ENCODE measurements at places on chromosomes 6 and 20.

GRCh38 chr6:30726506-30727413 is 6.6 kb downstream of the TUBB start:
- no peak for DNase-seq

GRCh38 chr6:49299279-49299678 is 163.8 kb downstream of the MMUT start:
- no peak for DNase-seq

GRCh38 chr6:108850669-108851465 is 2.6 kb downstream of the ARMC2 start:
- DNase-seq, result no peak

- DNase-seq, result no peak
Measured at GRCh38 chr20:17798601-17799000, 98.8 kb downstream of the BANF2 start.

GRCh38 chr6:163983679-163984078 is 569.2 kb downstream of the QKI start:
- no peak for DNase-seq

GRCh38 chr20:2521369-2522305 is 12.9 kb upstream of the ZNF343 start:
- DNase-seq, result no peak

DNA sequence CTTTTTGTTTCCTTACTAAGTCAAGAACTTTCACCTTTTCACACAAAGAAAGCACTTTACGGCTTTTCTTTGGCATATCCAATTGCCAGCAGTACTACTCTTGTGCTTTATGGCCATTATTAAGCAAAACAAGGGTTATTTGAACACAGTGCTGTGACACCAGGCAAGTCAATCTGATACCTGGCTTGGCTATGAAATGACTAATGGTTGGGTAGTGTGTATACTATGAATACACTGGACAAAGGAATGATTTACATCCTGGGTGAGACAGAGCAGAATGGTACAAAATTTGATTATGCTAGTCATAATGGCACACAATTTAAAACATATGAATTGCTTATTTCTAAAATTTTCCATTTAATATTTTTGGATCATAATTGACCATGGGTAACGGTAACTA is 22.1 kb upstream of the ADGRF1 start:
- DNase-seq, result no peak

- DNase-seq, result no peak
Measured at GRCh38 chr6:131073577-131073976, 10.5 kb upstream of the EPB41L2 start.

DNA sequence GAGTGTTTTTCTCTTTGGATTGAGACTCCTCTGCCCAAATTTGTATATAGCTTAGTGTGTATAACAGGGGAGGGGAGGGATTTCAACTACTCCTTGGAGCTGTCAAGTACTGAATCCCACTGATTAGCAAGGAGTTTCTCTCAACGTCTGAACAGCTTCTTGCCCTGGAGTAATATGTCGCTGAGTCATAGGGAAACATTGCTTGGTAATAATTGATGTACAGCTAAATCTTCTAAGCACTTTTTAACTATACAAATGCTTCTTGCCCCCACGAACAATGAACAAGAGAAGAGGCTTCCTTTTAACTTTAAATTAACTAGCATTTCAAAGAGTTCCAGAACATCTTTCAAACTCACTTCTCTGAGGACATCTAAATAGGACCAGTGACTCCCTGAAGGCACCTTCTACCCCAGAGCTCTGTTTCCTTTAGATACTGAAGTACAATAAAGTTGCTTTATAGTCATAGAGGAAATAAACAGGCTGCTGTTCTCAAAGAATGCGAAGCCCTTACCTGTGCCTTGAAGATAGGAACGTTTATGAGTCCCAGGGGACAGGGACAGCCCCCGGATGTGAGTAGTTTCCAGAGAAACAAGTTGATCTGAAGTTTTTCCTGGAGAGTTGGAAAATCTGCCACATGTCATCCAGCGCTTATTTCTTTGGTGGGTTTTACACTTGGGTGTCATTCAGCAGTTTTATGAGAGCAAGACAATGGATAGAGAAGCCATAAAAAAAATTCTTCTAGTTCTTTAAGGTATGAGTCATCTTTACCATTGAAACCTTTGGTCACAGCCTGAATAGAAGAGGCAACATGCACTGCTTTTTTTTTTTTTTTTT is 462.5 kb upstream of the BTBD3 start:
- peak; percentile 36 for DNase-seq

GRCh38 chr6:45702849-45703739 is 312.6 kb downstream of the CLIC5 start:
- DNase-seq, result no peak

- DNase-seq, result no peak
Measured at GRCh38 chr20:10332656-10333415, 101.2 kb downstream of the MKKS start.

DNA sequence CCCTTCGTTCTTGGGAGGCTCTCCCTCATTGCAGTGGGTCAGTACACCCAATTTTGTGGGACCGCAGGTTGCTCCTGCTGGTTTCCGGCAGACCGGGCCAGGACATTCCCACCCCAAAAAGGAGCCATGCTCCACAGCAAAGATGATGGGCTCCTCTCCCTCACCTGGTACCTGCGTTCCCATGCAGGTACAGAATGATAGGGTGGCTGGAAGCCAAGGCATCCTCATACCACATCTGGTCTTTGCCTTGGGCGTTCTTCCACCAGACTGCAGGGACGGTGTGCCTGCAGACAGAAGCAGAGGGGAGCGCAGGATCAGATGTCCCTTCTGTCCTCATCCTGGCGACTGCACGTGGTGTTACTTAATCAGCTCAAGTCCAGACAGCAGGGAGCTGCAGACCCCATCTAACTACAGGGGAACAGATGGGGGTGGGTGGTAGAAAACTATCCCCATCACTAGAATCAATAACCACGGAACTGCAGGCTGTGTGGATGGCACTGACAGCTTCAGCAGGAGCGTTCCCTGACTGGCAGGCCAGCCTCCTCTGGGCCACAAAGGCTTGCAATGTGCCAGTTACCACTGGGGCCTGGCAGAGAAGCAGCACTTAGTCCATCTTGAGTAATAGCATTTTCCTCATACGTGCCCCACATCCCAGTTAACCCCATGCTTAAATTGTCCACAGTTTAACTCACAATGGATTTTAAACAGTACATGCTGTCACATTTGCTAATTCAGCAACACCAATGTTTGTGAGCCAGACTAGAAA is 70.4 kb downstream of the ABHD12 start:
- DNase-seq, result no peak

GRCh38 chr6:12175626-12176025 is 114.5 kb upstream of the EDN1 start:
- no peak for DNase-seq

DNA sequence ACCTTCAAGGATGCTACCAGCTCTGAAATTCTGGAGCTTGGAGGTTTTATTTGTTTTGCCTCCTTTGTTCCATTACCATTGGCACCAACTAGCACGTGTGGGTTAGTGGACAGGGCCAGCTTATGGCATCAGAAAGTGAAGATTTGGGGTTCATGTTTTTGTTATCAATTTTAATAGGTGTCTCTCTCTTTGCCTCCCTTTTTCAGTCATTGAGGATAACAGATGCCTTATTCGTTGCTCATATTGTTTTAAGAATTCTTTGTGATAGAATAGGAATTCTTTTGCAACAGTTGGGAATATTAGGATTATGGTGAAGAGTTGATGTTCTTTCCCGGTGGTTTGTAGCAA is 22.9 kb downstream of the TMC2 start:
- no peak for DNase-seq

DNA sequence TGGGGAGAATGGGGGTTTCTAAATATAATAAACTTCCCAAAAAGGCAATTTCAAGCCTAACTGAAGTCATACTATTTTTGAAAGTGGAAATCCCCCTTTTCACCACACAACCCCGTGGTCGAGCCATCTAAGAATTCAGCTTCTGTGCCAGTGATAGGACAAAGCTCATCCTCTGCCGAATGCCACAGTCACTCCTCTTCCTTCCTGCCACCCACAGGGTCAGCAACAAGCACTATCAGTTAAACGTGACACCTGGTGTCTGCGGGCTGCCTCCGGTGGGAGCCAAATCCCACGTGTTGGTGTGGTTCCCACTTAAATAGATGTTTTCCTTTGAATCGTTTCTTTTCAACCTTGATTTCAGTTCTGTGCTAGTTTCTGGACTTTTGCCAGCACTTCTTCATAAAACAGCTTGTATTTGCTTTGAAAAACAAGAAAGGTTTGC is 60.7 kb downstream of the TNFAIP3 start:
- no peak for DNase-seq

DNA sequence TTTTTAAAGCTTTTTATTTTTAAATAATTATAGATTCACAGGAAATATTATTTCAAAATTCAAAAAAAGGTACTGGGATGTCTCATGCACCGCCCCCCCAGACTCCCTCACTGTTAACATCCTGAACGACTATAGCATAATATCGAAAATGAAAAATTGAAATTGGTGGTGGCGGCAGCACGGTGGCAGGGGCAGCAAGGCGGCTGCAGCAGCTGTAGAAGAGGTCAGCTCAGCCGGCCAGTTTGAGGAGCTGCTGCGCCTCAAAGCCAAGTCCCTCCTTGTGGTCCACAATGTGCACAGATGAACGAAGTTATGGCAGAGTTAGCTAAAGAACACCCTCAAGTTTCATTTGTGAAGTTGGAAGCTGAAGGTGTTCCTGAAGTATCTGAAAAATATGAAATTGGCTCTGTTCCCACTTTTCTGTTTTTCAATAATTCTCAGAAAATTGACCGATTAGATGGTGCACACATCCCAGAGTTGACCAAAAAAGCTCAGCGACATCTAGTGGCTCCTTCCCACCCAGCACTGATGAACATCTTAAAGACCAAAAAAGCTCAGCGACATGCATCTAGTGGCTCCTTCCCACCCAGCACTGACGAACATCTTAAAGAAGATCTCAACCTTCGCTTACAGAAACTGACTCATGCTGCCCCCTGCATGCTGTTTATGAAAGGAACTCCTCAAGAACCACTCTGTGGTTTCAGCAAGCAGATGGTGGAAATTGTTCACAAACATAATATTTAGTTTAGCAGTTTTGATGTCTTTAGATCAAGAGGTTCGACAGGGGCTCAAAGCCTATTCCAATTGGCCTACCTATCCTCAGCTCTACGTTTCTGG is 100.8 kb downstream of the FAM217A start:
- peak; percentile 50 for DNase-seq

GRCh38 chr6:141451511-141452353 is 681.0 kb upstream of the GJE1 start:
- peak; percentile 43 for DNase-seq

GRCh38 chr6:36794713-36795065 is 44.6 kb downstream of the CPNE5 start:
- no peak for DNase-seq

DNA sequence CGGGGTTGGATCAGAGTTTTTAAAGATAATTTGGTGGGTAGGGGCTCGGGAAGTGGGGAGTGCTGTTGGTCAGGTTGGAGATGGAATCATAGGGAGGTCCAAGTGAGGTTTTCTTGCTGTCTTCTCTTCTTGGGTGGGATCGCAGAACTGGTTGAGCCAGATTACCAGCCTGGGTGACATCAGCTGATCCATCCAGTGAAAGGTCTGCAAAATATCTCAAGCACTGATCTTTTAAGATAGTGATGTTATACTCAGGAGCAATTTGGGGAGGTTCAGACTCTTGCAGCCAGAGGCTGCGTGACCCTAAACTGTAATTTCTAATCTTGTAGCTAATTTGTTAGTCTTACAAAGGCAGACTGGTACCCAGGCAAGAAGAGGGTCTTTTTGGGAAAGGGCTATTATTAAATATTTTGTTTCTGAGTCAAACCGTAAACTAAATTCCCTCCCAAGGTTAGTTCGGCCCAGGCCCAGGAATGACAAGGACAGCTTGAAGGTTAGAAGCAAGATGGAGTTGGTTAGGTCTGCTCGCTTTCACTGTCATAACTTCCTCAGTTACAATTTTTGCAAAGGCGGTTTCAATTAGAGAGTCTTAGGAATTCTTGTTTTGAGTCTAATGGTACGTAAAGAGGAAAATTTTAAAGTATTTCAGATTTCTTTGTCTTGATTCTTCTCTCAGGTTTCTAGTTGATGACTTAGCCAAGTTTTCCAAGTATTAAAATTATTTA is 53.1 kb downstream of the SCAF8 start:
- no peak for DNase-seq

DNA sequence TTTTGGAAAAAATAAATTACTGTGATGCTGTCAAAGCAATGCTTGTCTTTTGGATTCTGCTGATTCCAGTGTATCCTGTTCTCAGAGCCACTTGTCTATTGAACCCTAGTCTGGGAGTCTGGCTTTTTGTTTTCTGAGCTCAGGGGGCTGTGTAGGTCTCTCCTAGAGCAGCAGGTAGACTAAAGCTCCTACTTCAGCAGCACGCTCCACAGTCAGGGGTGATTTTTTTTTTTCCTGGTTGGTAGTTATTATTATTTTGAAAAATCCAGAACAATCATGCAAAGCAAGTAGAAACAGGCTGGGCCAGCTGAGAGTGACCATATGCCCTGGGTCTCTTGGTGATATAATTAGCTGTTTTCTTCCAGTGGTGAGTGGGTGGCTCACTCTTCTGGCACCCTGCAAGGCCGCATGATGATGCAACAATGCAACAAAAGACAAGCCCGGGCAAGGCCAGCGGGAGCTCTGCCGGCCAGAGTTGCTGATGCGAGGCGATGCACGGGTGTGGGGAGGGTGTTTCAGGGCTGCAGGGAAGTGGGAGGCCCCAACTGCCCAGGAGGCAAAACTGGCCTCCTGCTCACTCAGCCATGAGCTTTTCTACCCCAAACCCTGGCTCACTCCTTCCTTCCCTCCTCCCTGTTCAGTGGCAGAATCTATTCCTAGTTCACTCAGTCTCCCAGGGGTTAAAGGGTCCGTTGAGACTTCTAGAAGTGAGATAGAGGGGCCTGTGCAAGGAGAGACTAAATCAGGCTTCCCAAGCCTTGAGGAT is 11.5 kb upstream of the CDKN1A start:
- no peak for DNase-seq

DNA sequence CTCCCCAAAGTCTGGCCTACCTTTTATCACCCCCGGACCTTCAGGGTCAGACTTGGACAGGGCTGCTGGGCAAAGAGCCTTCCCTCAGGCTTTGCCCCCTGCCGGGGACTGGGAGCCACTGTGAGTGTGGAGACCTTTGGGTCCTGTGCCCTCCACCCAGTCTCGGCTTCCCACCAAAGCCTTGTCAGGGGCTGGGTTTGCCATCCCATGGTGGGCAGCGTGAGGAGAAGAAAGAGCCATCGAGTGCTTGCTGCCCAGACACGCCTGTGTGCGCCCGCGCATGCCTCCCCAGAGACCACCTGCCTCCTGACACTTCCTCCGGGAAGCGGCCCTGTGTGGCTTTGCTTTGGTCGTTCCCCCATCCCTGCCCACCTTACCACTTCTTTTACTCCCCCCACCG is 10.3 kb downstream of the VEGFA start:
- no peak for DNase-seq

DNA sequence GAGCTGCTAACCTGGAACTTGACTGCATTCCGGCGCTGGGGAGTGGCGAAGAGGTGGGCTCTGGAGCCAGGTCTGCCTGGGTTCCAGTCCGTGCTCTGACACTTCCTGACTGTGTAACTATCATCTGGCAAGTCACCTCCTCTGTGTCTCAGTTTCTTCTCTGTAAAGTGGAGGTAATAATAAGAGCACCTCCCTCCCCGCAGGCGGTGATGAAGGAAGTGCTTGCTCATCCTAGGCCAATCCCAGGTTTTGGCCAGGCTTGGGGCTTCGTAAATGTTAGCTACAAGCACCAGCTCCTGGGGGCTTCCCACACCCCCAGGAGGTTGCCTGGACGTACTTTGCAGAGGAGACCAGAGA is 32.8 kb downstream of the SNAI1 start:
- no peak for DNase-seq
